ENCODE measurements at places on chromosomes 7 and 10. TPM values are rescaled to one million over a fixed set of nuclear protein-coding genes. Genes with fewer than 3 reads are reported as not detected.

DNA sequence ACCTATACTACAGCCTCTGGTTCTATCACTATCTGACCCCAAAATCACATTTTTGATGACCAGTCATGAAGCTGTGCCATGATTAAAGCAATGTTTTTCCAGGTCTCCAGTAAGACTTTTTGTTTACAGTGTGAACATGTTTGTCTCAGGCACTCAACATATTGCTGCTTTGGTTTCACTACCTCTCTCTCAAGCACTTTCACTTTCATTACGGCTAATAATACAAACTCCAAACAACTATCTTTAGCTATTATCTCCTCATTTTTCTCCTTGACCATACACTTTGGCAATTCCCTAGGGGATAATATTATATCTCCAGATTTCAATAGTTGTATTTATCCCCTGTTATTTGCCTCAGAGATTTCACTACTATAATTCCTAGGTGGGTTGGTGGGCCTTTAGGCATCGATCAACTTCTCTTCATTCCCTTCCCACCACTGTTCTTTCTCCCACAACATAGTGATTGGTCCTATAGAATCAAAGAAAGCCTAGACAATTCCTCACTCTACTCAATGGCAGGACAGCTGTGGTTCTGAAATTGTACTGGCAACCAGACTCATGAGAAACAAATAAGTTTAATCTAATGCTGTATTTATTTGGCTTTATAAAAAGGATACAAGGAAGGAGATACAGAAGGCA is 261.4 kb upstream of the ZWINT start:
- H3K27ac ChIP-seq = no peak overlapping the region
- no peak overlapping the region for H3K4me3 ChIP-seq

- H3K27ac ChIP-seq = no peak overlapping the region
- H3K4me1 ChIP-seq = peaks cover 11% of the 10 kb centered on the region
- H3K4me3 ChIP-seq = no peak overlapping the region
- no peak for DNase-seq
- H3K36me3 ChIP-seq = no peaks in the 10 kb centered on the region
- peaks cover 8% of the 10 kb centered on the region for H3K27me3 ChIP-seq
These were observed 27.7 kb upstream of the NRBF2 start for GRCh38 chr10:63105225-63106110.

GRCh38 chr7:98562381-98562823 is 54.7 kb upstream of the NPTX2 start:
- DNase-seq = no peak
- H3K36me3 ChIP-seq = no peaks in the 10 kb centered on the region
- H3K4me1 ChIP-seq = no peaks in the 10 kb centered on the region
- no peak overlapping the region for H3K27ac ChIP-seq
- no peak overlapping the region for H3K4me3 ChIP-seq
- no peaks in the 10 kb centered on the region for H3K27me3 ChIP-seq

PON3 gene
- 0.14 TPM for total RNA-seq

DNA sequence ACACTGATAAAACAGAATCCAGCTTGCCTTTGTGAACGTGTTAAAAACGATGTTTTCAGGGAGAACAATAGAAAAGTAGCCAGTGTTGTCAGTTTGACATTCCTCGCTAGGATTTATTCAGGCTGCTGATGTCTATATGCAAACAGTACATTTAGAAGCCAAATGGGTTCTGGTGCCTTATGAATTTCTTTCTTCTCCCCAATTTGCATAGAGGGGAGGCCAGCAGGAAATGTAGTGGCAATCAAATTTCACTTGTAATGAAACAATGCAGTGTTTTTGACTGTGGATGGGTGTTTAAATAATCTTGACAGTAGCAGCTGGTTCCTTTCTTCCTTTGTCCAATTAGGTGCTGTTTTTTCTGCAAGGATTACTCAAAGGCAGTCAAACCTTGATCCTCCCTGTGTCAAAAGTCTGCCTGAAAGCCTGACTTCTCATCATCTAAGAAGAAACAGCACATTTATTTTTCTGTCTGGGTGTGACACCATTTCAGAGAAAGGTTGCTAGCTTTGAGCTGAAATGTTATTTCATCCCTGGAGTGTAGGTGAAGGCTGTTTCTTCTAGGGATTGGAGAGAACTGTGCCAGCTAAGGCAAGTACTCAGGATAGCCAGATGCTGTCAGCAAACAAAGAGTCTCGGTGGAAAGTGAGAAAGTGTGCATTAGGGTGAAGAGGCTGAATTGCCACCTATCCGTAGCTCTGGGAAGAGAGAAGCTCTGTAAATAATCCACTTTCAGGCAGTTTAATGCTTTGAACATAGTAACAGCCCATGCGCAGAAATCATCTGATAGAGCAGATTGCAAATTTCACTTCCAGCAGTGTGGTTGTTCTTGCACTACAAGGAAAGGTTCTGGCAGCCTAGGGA is 36.6 kb upstream of the ZNRF2 start:
- no peak overlapping the region for H3K4me3 ChIP-seq
- H3K36me3 ChIP-seq = no peaks in the 10 kb centered on the region
- no peak for DNase-seq
- no peaks in the 10 kb centered on the region for H3K27me3 ChIP-seq
- H3K4me1 ChIP-seq = peaks cover 13% of the 10 kb centered on the region
- H3K27ac ChIP-seq = no peak overlapping the region

DNA sequence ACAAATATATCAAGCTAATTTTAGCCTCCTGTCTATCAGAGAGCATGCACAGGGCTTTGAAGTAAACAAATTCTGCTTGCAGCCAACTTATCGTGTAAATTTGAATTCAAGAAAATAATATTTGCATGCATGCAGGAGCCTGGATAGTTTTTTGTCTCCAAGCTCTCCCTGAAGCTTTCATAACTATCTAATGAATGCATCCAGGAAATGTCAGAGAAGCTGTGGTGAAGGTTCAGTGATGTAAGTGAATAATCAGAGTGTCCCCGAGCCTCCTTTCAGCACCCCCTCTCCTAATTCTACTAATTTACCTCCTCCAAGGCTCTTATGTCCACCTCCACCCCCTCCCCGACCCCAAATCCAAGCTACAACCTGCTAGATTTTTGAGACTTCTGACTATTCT is 172.0 kb upstream of the ZNF32 start:
- DNase-seq = no peak
- H3K36me3 ChIP-seq = no peaks in the 10 kb centered on the region
- H3K27ac ChIP-seq = no peak overlapping the region

DNA sequence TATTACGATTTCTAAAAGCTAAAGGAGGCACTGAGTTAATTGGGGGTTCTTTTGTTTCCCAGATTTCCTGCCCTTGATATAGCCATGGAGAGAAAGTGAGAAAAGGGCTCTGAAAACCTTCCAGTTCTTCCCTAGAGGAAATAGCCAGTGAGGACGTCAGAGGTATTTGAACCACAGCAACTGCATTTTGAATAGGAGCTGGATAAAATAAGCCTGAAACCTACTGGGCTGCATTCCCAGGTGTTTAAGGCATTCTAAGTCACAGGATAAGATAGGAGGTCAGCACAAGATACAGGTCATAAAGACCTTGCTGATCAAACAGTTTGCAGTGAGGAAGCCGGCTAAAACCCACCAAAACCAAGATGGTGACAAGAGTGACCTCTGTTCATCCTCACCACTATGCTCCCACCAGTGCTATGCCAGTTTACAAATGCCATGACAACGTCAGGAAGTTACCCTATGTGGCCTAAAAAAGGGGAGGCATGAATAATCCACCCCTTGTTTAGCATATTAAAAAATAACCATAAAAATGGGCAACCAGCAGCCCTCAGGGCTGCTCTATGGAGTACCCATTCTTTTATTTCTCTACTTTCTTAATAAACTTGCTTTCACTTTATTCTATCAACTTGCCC is 85.1 kb upstream of the FRMD4A start:
- H3K27me3 ChIP-seq = peaks cover 12% of the 10 kb centered on the region
- H3K27ac ChIP-seq = no peak overlapping the region
- no peaks in the 10 kb centered on the region for H3K36me3 ChIP-seq

- DNase-seq = no peak
- H3K27me3 ChIP-seq = no peaks in the 10 kb centered on the region
- H3K4me1 ChIP-seq = peaks cover 13% of the 10 kb centered on the region
These were observed 10.8 kb downstream of the ANTXRL start for GRCh38 chr10:46297406-46298204.

UTF1 gene
- 0.28 TPM for total RNA-seq

GRCh38 chr7:77247206-77247850 is 47.7 kb upstream of the FGL2 start:
- H3K27ac ChIP-seq = no peak overlapping the region
- no peaks in the 10 kb centered on the region for H3K36me3 ChIP-seq
- DNase-seq = peak; percentile 73
- peaks cover 14% of the 10 kb centered on the region for H3K27me3 ChIP-seq
- H3K4me3 ChIP-seq = no peak overlapping the region

DNA sequence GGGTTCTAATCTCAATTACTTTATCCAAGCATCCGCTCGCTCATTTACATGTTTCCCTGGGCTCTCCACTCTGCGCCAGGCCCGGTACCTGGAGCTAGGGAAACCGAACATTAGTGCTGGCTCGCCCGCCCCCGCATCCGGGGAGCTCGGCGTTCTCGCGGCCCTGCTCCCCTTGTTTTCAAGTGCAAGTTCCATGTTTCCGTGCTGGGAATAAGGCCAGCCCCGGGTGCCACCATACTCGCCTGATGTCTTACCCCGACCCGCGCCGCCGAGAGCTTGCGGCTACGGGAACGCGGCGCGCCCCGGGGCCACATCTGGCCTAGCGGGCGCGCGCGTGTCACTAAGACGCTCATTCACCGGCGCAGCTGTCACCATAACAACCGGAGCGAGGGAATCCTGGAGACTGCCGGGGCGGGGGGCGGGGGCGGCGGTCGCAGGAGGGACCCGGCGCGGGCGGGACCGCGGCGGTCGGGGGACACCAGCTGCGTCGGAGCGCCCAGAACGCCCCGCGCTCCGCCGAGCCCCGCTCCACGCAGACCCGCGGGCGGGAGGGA is at the start of gene NEURL1:
Gene NEURL1 (plus strand): TSS at position 344 of the 554 bp plus-strand sequence. CDS start 683 bp downstream, outside the sequence.
- H3K27me3 ChIP-seq = peaks cover 53% of the 10 kb centered on the region
- no peaks in the 10 kb centered on the region for H3K36me3 ChIP-seq
- no peak for DNase-seq
- H3K27ac ChIP-seq = no peak within 1 kb of the TSS
- H3K4me1 ChIP-seq = peaks cover 15% of the 10 kb centered on the region

- H3K4me1 ChIP-seq = no peaks in the 10 kb centered on the region
- peaks cover 34% of the 10 kb centered on the region for H3K36me3 ChIP-seq
These were observed 79.0 kb downstream of the EXOC4 start for GRCh38 chr7:133331861-133332260.

DNA sequence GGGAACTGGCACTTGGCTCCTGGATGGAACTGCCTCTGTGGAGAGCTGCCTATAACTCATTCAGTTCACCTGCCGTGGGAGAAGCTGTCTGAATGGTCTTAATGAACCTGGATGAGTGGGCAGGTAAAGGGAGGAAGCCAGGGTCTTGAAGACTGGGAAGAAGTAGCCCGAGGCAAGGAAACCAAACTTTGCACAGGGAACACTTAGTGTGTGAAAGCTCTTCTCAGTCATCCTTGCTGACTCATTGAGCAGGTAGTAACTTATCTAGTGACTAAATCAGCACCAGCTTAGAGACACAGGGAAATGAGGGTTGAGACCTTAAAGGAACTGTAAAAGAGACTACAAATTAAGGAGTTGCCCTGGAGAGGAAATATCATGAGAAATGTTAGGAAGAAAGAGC is 9.9 kb downstream of the LRRC4 start:
- H3K4me1 ChIP-seq = peaks cover 8% of the 10 kb centered on the region
- H3K36me3 ChIP-seq = peaks cover 10% of the 10 kb centered on the region
- DNase-seq = no peak
- H3K27me3 ChIP-seq = no peaks in the 10 kb centered on the region

GRCh38 chr10:110394296-110394695 is 89.6 kb upstream of the SMNDC1 start:
- no peaks in the 10 kb centered on the region for H3K27me3 ChIP-seq
- H3K27ac ChIP-seq = no peak overlapping the region
- H3K4me3 ChIP-seq = no peak overlapping the region
- DNase-seq = no peak
- no peaks in the 10 kb centered on the region for H3K36me3 ChIP-seq

- H3K36me3 ChIP-seq = no peaks in the 10 kb centered on the region
- H3K4me1 ChIP-seq = peaks cover 34% of the 10 kb centered on the region
- no peak overlapping the region for H3K27ac ChIP-seq
- no peak for DNase-seq
These were observed 79.6 kb upstream of the LRRC4 start for GRCh38 chr7:128110641-128111364.

- peaks cover 21% of the 10 kb centered on the region for H3K4me1 ChIP-seq
- no peaks in the 10 kb centered on the region for H3K36me3 ChIP-seq
- H3K27ac ChIP-seq = no peak overlapping the region
- H3K4me3 ChIP-seq = no peak overlapping the region
- H3K27me3 ChIP-seq = peaks cover 64% of the 10 kb centered on the region
- DNase-seq = no peak
These were observed 14.7 kb downstream of the CYTH3 start for GRCh38 chr7:6257675-6258074.

SLC29A4 gene
- 0.73 TPM for total RNA-seq

TCAF2 gene
- total RNA-seq = 38.6 TPM

DNA sequence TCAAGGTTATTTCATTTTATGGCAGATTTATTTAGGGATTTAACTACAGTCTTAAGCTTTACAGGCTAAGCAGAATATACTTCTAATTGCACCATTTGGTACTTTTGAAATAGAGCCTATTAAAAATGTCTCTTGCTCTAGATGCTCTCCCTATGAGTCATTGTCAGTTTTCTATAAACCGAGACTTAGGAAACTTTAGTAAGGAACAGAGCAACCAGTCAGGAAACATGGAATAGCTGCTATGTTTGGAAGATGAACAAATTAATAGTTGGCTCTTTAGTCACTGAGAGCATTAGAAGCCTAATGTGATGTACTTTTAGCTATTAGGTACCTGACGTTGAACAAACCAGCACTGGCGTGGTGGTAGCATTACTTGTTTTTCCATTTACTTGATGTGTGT is 35.3 kb downstream of the INPP5F start:
- H3K36me3 ChIP-seq = peaks cover 5% of the 10 kb centered on the region
- no peak for DNase-seq
- H3K27me3 ChIP-seq = no peaks in the 10 kb centered on the region
- H3K27ac ChIP-seq = no peak overlapping the region

DNA sequence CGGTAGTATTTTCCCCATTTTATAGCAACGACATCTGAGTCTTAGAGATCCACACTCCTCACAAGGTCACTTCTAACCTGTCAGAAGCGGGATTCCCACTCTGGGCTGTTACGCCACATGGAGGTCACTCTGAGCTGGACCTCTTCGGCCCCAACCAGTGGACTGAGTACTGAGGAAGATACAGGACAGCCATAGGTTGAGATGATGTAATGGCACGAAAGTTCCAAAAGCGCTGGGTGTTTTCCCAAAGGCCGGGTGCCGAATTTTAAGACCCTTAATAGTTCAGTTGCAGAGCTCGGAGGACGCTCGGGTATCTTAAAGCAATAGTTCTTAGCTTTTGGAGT is 699 bp downstream of the GHITM start:
- peaks cover 2% of the 10 kb centered on the region for H3K27me3 ChIP-seq
- peak overlapping the region; percentile 93 for H3K4me3 ChIP-seq
- no peak for DNase-seq

ZC3HAV1L gene
- total RNA-seq = 39.4 TPM
